Hematopoietic multipotent progenitor cell treated with erythropoietin and hydrocortisone succinate and interleukin-3 and kit ligand, for 4 days (in vitro differentiated cells): ENCODE measurements at places on chromosomes 2 and 18.

GRCh38 chr2:121567957-121568409 lies 37.3 kb downstream of the RNU4ATAC start:
- no peak for DNase-seq

DNA sequence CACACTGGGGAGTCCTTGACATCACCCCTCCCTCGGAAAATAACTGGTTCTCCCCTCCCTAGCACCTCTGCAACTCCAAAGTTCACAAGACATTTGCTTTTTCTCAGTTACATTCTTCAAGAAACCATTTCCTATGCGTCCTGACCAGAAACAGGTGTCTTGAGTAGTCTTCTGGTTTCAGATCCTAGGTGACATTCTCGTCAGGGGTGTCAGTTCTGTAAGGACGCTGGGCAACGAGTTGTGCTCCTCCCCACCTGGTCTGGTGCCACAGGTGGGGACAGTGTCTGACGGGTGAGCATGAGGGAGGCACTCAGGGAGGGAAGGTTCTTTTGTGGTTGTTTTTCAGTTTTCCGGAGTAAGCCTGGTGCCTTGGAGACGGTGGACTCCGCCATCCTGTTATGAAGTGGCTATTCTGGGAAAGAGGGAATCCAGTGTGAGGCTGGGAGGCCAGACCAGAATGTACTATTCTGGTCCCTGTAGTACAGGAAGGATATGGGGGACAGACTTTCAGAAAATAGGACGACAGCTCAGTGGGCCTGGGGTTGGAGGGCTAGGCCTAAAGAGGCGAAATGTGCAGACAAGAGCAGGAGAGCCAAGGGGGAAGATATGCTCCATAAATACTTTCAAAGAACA lies 50.6 kb downstream of the EPAS1 start:
- DNase-seq, result no peak

GRCh38 chr2:10914272-10914693 lies 2.5 kb downstream of the KCNF1 start:
- DNase-seq, result peak; percentile 42

DNA sequence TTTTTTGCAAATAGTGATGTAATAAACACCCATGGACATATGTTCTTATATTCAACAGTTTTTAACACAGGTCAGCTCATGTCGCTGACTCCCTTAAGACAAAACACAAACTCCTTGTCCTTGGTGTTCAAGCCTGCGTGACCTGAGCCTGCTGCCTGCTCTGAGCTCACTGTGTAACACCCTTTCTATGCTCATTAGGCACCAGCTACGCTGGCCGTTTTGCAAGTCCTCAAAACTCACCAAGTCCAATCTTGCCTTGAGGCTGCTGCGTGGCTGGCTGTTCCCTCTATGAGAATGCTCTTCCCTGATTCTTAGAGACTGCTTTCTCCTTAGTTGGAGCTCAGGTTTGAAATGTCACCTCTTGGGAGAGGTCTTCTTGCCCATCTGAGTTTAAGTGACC lies 100.5 kb upstream of the GLI2 start:
- no peak for DNase-seq

- DNase-seq, result no peak
Measured at GRCh38 chr2:218011653-218012040, 8.9 kb upstream of the TNS1 start.

DNA sequence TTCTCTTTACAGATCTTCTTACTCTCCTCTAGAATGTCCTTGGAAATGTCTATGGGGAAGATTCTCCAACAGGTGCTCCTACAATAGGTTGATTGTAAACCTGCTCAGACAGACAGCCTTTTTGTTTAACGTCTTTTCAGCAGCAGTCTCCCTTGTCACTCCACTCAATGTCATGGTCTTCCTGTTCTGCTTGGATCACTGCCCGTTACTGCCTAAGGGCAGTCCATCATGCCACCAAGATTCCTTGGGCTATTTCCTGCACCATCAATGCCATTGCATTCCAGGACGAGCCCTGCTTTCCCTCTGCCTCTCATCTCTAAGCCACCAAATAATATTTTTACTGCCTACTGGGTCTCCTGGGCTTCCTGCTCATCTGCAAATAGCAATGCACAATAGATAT lies 97.4 kb upstream of the GALNT5 start:
- DNase-seq, result no peak

DNA sequence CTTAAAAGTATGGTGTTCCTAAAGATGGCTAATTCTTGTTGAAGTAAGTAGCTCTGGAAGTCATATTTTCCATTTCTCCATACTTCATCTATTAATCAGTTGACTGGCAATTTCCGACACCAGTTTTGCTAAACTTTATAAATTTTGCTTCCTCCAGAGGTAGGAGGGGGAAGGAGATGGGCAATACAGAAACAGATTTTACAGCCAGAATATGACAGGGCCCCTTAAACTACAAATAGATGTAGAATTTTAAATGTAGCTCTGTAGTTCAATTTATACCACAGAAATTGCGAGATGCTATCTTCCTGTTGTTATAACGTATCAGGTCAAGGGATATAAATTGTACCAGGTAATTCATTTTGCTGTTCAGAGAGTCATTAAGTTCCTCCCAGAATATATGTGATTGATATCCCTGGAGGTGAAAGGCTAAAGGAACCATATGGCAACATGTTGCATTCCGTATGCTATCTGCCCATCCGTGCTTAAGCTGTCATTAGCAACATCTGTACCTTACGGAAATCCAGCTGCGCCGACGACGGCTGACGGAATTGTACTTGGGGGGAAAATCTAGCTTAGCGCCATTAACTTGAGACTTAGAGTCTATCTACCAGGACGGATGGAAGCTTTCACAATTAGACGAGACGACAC lies 8.4 kb upstream of the NR4A2 start:
- peak; percentile 76 for DNase-seq

GRCh38 chr2:104871649-104871971 lies 17.7 kb downstream of the POU3F3 start:
- no peak for DNase-seq

- DNase-seq, result no peak
Measured at GRCh38 chr2:49248506-49248905, 94.2 kb upstream of the FSHR start.

GRCh38 chr2:85537600-85538506 lies 1.1 kb upstream of the MAT2A start:
- DNase-seq, result peak; percentile 85

- no peak for DNase-seq
Measured at GRCh38 chr2:127771756-127772155, 39.2 kb downstream of the WDR33 start.

GRCh38 chr18:805008-805754 lies 6.9 kb downstream of the YES1 start:
- peak; percentile 36 for DNase-seq

DNA sequence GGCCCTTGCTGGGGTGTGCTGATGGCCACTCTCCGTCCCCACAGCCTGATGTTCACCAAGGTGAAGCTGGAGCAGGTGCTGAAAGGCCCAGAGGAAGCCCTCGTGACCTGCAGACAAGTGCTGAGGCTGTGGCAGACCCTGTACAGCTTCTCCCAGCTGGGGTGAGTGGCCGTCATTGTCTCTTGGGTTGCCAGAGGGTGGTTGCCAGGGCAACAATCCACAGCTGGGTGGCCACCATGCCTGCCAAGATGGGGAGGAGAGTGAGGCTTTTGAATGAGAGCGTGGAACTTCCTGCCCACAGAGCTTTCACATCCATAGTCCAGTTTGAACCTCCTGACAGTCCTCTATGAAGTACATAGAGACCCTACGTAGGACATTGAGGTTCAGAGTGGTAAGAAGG lies 108.8 kb downstream of the STPG4 start:
- DNase-seq, result peak; percentile 50

DNA sequence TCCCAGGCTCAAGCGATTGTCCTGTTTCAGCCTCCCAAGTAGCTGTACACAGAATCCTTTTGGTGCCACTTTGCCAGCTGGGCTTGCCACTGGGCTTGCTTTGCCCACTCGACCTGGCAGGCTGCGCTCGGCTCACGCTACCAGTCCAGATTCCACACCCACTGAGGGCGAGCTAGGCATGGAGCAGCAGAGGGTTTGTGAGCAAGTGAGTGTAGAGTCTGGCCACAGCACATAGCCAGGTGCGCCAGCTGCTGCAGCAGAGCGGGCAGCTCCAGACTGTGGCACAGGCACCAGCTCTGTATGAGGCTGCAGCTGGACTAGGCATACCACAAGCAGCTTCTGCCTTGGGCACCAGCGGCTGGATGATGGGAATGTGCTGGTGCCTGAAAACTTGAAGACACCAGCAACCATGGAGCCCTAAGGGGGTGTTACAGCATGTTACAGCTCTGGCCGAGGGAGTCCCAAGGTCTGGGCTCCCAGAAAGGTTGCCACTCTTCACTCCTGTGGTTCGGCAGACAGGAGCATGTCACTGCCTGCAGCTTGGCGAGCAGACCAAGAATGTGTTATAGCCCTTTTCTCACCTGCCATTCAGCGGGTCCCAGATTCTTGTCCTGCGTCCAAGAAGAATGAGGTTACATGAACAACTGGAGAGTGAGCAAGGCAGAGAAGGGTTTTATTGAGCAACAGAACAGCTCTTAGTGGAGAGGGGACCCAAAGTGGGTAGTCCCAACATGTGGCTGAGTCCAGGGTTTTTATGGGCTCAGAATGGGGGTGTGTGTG lies 12.9 kb downstream of the SMARCAL1 start:
- DNase-seq, result no peak

DNA sequence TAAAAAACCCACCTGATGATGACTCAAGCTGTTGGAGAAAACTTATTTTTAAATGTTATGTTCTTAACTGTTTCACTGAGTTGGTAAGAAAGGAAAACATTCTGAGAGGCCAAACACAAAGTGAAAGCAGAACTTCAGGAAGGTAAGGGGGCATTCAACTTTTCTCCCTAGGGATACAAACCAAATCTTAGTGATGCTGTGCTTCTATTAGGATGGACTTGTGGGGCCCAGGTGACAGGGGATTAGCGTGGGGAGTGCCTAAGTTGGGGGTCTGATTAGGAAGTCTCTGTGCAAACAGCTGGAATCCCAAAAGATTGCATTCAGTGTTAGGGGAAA lies 18.5 kb downstream of the PDCL3 start:
- no peak for DNase-seq

DNA sequence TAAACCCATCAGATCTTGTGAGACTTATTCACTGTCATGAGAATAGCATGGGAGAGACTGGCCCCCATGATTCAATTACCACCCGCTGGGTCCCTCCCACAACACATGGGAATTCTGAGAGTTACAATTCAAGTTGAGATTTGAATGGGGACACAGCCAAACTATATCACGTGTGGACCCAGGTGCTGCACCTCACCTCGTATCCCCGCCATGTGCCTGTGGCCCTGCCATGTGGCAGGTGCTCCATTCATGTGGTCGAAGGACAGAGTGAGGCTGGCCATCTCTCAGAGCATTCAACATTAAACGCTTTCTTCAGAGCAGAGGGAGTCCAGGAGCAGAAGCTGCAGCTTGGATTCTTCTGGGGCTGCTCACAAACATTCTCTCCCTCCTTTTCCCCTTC lies 32.3 kb downstream of the MROH2A start:
- no peak for DNase-seq

DNA sequence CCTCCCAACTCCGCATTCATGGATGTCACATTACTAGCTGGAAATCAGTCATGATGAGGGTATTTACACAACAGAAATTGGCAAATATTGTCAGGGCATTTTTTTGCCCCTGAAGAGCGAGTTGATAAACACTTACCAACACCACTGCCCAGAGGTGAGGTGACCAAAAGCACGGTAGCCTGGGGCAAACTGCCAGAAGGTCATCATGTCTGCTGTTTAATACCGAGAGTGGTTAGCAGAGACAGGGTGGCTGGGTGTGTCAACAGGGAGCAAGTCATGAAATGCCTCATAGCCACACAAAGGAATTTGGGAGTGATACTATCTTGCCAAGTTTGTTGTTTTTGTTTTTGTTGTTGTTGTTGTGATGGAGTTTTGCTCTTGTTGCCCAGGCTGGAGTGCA lies 37.0 kb upstream of the EPC2 start:
- no peak for DNase-seq

DNA sequence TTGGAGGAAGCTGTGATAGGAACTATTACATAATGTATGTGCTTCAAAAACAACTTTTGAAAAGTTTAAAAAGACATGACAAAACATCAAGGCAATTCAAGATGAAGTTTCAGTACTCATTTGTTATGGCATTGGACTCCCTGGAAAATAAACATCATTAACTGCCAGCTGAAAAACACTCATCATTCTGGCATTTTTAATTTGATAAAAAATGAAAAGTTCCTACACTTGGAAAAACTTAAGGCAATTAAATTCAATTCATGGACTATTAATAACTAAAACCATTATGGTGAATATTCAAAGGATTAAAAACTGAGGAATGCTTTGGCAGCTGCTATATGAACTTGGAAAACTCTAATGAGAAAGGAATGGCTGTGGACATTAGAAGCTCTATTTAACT lies 8.5 kb downstream of the TYW5 start:
- DNase-seq, result no peak

GRCh38 chr2:182868054-182868796 lies 1.8 kb upstream of the FRZB start:
- DNase-seq, result peak; percentile 1

- no peak for DNase-seq
Measured at GRCh38 chr2:102032368-102033030, 40.7 kb downstream of the IL1R2 start.

DNA sequence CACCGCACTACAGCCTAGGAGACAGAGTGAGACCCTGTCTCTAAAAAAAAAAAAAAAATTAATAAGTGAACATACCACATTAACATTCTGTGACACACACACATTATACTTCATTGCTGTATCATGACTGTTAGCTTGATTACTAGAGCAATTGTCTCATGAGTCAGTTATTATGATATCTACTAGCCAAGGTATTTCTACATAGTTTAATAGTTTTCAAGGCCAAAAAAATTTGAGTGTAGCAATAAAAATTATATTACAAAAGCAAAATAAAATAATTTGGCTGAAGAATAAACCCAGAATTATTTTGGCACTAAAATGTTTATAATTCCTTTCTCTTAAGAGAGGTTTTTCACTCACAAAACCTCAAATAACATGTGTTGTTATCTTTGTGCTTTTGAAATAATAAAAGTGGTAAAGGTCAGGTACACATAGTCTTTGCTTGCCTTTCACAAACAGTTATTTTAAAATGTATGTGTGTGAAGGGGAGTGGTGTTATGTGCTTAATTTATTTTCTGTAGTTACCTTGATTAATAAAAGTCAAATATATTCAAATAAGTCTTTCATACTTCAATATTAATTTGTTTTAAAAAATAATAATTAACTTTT lies 136.9 kb upstream of the SPOPL start:
- no peak for DNase-seq

- peak; percentile 93 for DNase-seq
Measured at GRCh38 chr2:42809819-42810120, 17.4 kb upstream of the HAAO start.
